ENCODE measurements at places on chromosomes 11 and 22.

DNA sequence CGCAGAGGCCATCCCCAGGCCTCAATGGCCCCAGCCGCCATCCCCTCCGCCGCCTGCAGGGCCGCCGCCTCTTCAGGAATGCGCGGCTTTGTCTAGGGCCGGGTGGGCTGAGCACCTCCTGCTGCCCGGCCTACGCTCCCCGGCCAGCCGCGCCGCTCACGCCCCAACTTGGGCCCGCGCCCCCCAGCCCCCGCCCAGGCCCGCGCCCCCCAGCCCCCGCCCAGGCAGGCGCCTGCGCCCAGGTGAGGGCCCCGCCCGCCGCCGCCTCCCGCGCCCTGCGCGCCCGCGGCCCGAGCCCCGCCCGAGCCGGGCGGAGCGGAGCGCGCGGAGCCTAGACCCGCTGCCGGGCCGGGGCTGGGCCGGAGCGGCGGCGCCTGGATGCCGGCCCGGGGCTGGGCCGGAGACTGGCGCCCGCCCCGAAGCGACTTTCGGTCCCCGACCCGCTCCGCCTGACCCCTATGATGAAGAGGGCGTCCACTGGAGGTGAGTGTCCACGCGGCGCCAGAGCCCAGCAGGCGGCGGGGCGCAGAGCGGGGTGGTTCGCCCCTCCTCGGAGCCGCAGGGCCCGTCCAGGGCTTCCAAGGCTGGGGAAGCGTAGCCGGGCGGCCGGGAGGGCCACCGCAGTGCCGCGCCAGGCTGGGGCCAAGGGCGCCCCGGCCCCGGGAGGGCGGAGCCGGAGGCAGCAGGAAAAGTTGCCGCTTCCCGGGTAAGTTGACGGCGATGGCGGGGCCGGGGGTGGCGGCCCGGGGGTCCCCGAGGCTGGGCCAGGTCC, 34.3 kb upstream of the PRODH start:
- DNase-seq: no peak

DNA sequence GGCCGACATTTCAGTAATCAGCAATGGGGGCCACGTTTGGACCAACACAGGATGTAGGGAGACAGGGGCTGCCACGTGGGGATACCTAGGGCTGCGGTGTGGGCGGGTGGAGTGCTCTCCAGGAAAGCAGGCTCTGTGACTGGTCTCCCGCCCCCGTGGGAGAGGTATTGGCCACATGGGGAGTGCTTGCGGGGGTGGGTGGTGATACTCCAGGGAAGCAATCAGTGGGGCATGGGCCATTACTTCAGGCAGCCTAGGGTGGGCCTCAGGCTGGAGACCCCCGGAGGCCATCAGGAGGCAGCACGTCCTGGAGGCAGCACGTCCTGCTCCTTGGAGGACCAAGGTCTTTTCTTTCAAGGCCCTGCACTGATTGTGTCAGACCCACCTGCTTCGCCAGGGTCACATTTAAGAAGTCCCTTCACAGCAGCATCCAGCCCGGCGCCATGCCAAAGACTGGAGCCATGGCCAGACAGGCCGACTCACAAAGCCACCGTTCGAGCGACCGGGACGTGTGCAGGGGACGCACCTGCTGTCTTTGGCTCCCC, 3.0 kb upstream of the MUC2 start:
- DNase-seq: no peak

GRCh38 chr11:126190792-126191191, 20.7 kb downstream of the RPUSD4 start:
- DNase-seq: no peak

- DNase-seq: no peak
Observed at GRCh38 chr11:61945191-61945590, 5.0 kb upstream of the BEST1 start.

GRCh38 chr22:48489551-48490499, 1337.8 kb downstream of the BRD1 start:
- DNase-seq: no peak

GRCh38 chr11:87120937-87121336, 83.2 kb downstream of the TMEM135 start:
- DNase-seq: no peak

- peak; percentile 15 for DNase-seq
Observed at GRCh38 chr11:71283971-71284441, 31.6 kb upstream of the SHANK2 start.

DNA sequence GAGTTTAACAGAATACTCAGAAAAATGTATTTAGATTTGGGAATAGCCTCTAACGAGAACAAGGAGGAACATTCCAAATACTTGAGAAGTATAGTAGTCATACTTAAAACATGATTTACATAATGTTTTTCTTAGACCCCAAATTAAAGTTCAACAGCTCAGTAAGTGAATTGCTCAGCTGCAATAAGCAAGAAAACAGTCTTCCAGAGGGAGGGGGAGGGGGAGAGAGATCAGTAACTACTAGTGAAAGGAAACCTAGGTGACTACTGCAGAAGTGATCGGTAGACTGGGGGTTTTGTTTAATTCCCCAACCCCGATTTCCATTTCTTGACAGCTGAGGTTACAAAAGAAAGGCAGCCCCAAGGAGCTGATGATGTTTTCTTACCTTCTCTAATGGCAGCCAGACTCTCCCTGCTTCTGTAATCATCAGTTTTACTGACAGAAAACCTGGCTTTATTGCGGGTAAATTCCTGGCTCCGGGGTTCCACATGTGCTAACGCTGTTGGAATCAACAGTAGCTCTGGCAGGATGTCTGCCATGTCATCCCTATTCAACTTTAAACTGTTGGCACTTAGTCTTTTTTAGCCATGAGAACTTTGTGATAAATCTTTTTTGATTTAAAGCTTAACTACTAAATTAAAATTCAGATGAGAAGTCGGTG, 82.4 kb upstream of the BIRC3 start:
- no peak for DNase-seq

DNA sequence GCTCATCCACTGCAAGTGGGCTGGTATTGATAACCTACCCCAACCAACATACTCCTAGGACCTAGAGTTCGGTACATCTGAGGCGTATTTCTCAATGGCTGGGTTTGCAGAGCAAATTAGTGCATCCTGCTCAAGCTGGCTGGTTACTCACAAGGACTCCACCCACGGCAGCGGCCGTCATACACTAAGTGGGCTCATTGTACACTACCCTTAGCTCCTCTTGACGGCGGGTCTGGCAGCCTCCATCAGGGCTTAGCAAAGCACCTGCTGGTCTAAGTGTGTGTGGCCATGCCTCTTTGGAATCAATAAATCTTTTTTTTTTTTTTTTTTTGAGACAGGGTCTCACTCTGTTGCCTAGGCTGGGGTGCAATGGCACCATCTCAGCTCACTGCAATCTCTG, 20.2 kb upstream of the KCNJ11 start:
- DNase-seq: peak; percentile 81

DNA sequence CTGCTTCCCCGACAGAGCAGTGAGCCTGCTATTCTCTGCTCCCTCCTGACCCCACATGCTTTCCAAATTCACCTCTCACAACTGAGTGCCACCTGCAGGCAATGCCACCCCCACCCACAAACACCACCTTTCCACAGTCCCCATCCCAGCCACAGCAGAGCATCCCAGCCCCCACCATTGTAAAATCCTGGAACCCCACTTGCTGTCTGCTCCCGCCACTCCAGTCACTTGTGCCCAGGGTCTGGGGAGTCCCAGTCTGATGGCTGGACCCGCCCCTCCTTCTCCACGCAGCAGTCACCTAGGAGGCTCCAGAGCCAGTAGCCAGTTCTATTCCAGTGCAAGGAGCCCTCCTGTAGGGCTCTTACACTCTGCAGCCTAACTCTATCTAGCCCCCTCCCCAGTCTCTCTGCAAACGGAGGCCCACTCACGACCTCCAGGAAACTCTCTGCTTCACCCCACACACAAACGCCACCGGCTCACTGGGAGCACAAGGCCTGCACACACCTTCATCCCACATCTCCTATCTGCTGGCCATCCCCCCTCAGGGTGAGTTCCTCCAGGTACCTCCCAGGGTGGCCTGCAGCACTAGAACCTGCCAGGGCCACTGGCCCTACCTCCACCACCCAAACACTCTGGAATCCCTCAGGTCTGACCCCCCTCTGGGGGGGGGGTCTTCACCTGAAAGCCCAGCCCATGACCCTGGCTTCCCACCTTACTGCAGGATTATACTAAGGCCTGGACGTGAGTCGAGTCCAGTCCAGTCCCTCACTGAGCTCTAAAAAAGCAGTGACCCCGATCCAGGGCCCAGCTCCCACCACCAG, 1.4 kb downstream of the GNB1L start:
- no peak for DNase-seq

DNA sequence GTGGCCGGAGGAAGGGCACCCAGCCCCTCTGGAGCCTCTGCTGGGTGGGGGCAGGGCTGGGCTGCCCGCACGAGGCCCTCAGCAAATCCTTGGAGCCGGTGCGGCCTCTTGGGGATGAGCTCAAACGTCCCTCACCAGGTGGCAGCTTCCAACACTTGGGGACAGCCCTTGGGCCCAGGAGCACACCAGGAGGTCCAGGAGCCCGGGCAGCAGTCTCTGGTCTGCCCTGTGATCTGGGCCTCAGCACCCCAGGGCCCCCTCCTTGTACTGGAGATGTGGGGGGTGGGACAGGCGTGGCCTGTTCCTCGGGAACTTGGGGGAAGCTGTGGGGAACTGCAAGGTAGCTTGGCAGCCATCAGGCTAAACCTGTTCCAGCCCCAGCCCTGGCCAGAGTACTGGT, 40.0 kb downstream of the MOB2 start:
- no peak for DNase-seq

All from NCI-H2029 (cell line).